Psoas muscle (tissue), 8 donors: ENCODE measurements at places on chromosomes 7 and 10. TPM values are rescaled to one million over a fixed set of nuclear protein-coding genes. Genes with fewer than 3 reads are reported as not detected.

The TYW1 gene
- total RNA-seq: 10.7 TPM

The NKX2-3 gene
- total RNA-seq: not detected

The HIF1AN gene
- total RNA-seq: 64.0 TPM

The KIF11 gene
- 0.21 TPM for total RNA-seq

The PRSS37 gene
- not detected for total RNA-seq

The CALML3 gene
- not detected for total RNA-seq

The TMEM196 gene
- not detected for total RNA-seq

The ANKRD16 gene
- total RNA-seq: 4.6 TPM

The SH2B2 gene
- total RNA-seq: 26.2 TPM

The BTBD16 gene
- 0.58 TPM for total RNA-seq

The NEUROG3 gene
- not detected for total RNA-seq

The SYCE1 gene
- total RNA-seq: 0.47 TPM

The METTL27 gene
- total RNA-seq: 0.84 TPM

The CYP2E1 gene
- total RNA-seq: 3.0 TPM

The ENO4 gene
- not detected for total RNA-seq

The TMEM139 gene
- 0.43 TPM for total RNA-seq

The CFAP69 gene
- total RNA-seq: 4.9 TPM

The TBX20 gene
- not detected for total RNA-seq

The MUC12 gene
- total RNA-seq: not detected

The WNT16 gene
- not detected for total RNA-seq

The TMEM236 gene
- total RNA-seq: 0.60 TPM

The SLC26A5 gene
- total RNA-seq: not detected

The MRC1 gene
- 9.3 TPM for total RNA-seq

The PMS2 gene
- 5.6 TPM for total RNA-seq

The TCAF2 gene
- 0.97 TPM for total RNA-seq

The UFSP1 gene
- 5.4 TPM for total RNA-seq

The LRRD1 gene
- not detected for total RNA-seq

The NET1 gene
- total RNA-seq: 43.8 TPM

The ZRANB1 gene
- 81.4 TPM for total RNA-seq

The GSAP gene
- total RNA-seq: 3.2 TPM

The IDI2 gene
- total RNA-seq: 155 TPM

The GIMAP6 gene
- total RNA-seq: 16.5 TPM

The PRKG1 gene
- total RNA-seq: 46.0 TPM

The AASS gene
- total RNA-seq: 9.6 TPM

The SSMEM1 gene
- not detected for total RNA-seq

The GRM3 gene
- not detected for total RNA-seq

The PDE6C gene
- not detected for total RNA-seq

The AOC1 gene
- not detected for total RNA-seq

The STK31 gene
- total RNA-seq: not detected

The PLCE1 gene
- total RNA-seq: 2.8 TPM

The ZNF503 gene
- total RNA-seq: 5.7 TPM

The HECTD2 gene
- total RNA-seq: 12.7 TPM

The PAPOLB gene
- total RNA-seq: 0.11 TPM

The CYP3A4 gene
- total RNA-seq: 3.2 TPM

The GDF2 gene
- total RNA-seq: not detected

The GNG11 gene
- total RNA-seq: 8.0 TPM

The CDHR3 gene
- total RNA-seq: 1.7 TPM
